ENCODE measurements at places on chromosomes 2 and 18. TPM values are rescaled to one million over a fixed set of nuclear protein-coding genes. Genes with fewer than 3 reads are reported as not detected.

DNA sequence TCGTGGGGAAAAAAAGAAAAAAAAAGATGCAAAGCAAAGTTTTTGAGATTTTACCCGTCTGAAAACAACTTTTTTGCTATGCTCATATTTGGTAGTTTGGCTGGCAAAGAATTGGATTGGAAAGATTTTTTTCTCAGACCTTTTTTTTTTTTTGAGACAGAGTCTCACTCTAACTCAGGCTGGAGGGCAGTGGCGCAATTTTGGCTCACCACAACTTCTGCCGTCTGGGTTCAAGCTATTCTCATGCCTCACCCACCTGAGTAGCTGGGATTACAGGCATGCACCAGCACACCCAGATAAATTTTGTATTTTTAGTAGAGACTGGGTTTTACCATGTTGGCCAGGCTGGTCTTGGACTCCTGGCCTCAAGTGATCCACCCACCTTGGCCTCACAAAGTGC is 56.3 kb upstream of the TANC1 start:
- no peak for DNase-seq
- peaks cover 7% of the 10 kb centered on the region for H3K27me3 ChIP-seq
- H3K4me1 ChIP-seq, result no peaks in the 10 kb centered on the region
- H3K27ac ChIP-seq, result no peak overlapping the region
- no peak overlapping the region for H3K4me3 ChIP-seq

DNA sequence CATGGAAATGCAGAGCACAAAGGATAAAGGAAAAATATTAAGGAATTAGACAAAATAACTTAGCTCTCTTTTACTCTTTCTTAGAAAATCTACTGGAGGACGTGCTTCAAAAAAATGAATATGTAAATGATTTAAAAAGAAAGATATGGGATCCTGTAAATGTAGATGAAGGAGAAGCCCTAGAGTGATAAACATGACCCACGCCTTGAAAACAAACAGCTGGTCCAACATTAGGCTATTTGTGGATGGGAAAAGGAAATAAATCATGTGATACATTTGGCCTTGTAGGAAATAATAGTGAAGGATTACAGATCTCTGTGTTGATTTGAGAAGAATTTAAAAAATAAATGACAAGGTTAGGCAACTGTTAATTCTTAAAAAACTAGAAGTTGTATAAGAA is 492.1 kb upstream of the SLC39A10 start:
- H3K36me3 ChIP-seq, result no peaks in the 10 kb centered on the region
- no peak for DNase-seq
- H3K27ac ChIP-seq, result no peak overlapping the region

DNA sequence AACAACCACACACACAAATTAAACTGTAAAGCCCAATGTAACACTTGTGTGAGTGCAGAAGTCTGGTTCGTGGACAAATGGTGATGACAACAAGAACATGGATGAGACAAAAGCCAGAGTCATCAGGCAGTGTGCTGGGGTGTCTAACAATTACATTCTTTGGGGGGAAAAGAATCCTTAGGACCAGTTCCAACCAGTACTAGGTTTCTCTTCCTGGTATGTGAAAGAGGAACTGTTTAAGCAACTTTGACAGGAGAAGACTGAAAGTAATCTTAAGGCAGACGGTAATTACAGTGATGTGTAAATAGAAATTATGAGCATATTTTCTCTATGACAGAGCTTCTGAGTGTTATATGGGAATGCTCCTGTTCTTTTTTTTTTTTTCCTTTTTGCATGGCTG is 133.4 kb downstream of the AFF3 start:
- H3K4me1 ChIP-seq, result peaks cover 6% of the 10 kb centered on the region
- no peak overlapping the region for H3K4me3 ChIP-seq
- no peak overlapping the region for H3K27ac ChIP-seq
- no peak for DNase-seq

Gene FOXI3
- 0.12 TPM for total RNA-seq

Gene CCDC150
- 31.8 TPM for total RNA-seq

Gene KCTD1
- total RNA-seq, result 29.7 TPM

Data from neural crest cell (in vitro differentiated cells).